ENCODE measurements at places on chromosomes 16 and 17. TPM values are rescaled to one million over a fixed set of nuclear protein-coding genes. Genes with fewer than 3 reads are reported as not detected.

The TUBB3 gene
- 167 TPM for total RNA-seq

The NEK8 gene
- total RNA-seq = 4.7 TPM

The KRT12 gene
- total RNA-seq = not detected

The BIRC5 gene
- total RNA-seq = 101 TPM

The SLC5A11 gene
- total RNA-seq = 0.40 TPM

Data from A549 treated with RU486 at 1 μM for 4 hours (cell line).